GM12878 (cell line): ENCODE measurements at places on chromosomes 3 and 15. TPM values are rescaled to one million over a fixed set of nuclear protein-coding genes. Genes with fewer than 3 reads are reported as not detected.

DNA sequence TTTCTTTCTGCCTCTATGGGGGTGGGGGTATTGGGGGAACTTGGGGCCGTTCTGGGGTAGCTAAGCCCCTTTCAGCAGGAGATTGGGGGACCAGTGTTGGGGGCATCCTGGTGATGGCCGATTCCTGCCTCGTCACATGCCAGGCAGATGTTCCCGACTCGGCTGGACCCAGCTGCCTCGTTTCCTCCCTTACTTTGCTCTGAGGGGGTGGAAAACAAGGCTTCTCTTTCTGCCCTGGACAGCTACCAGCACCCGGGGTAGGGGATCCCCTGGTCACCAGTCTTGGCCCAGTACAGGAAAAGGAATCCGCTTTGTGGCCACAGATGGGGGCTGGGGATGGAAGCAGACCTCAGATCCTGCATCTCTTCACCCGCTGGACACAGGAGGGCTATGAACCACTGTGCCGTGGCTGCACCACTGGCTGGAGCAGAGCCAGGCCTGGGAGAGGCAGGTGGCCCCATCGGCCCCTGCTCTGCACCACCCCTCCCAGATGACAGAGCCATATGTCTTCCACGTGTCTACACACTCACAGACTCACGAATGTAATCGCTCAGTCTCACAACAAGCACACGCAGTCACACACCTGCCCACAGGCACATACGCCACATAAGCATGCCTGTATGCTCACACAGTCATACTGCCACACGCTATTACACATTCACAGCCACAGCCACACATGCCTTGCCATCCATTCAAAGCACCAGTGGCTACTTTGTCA lies 12.4 kb downstream of the SNX33 start:
- DNase-seq: no peak

DNA sequence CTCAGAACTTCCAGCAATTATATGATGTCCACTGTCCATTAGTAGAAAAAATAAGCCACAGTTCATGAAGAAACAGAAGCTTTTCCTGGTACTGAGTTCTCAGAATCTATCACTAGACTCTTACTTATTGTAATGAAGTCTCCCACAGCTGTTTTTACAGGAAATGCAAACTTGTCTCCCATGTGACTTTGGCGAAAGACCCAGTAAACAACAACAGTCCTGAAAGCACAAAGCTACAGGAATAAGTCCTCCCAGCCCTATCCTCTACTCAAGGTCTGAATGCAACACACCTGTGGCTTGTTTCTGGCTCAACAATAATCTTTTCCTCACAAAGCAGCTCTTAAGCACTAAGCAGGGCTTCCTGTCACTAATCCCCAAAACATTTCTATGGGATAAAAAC lies 55.9 kb downstream of the EOMES start:
- no peak for DNase-seq

Gene TBCCD1
- total RNA-seq: 11.5 and 12.3 TPM in 2 replicates

GRCh38 chr15:31472636-31473384 lies 146.2 kb downstream of the KLF13 start:
- peak; percentile 79 for DNase-seq

GRCh38 chr3:170976190-170976519 lies 50.4 kb downstream of the SLC2A2 start:
- DNase-seq: no peak

Gene TCF12
- 66.5 and 68.1 TPM in 2 replicates for total RNA-seq

DNA sequence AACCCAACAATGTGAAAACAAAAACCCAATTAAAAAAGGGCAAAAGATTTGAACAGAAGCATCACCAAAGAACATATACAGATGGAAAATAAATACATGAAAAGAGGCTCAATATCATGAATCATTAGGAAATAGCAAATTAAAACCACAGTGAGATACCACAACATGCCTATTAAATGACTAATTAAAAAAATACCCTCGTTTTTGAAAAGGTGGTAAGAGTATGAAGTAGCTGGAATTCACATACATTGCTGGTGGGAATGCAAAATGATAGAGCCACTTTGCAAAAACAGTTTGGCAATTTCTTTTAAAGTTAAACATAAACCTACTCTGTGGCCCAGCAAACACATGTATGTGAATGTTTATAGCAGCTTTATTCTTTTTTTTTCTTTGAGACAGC lies 75.8 kb downstream of the B3GNT5 start:
- DNase-seq: no peak

GRCh38 chr3:129418041-129418973 lies 10.1 kb downstream of the EFCAB12 start:
- DNase-seq: no peak

DNA sequence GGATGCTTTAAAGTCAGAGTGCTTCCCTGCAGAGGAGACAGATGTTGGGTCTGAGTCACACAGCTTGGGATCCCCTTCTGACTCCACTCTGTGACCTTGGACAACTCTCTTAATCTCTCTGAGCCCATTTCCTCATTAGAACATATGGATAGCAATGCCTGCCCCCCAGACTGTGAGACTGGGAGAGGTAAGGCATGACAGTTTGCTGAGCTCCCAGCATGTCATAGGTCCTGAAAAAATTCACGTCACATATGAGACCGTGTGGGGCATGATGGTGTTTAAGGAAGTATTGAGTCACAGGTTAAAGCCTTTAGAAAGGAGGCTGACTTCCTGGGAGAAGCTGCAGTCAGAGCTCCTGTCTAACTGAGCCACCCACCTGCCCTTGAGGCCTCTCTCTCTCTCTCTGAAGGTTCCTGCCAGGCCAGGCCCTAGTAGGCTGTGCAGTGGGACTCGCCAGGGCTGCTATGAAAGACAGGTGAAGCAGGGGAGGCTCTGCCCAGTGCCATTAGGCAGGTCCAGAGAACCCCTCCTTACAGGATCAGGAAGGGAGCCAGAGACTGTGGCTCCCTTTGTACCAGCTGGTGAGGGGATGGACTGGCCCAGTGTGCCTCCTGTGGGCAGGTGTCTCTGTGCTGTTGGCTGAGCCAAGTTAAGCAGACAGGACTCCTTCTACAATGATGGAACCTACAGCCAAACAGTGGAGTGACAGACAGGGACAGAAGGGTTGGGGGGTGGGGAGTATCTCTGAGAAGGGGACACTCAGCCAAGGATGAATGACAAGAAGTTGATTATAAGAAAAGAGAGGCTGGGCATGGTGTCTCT lies 19.5 kb upstream of the DOCK3 start:
- DNase-seq: no peak

DNA sequence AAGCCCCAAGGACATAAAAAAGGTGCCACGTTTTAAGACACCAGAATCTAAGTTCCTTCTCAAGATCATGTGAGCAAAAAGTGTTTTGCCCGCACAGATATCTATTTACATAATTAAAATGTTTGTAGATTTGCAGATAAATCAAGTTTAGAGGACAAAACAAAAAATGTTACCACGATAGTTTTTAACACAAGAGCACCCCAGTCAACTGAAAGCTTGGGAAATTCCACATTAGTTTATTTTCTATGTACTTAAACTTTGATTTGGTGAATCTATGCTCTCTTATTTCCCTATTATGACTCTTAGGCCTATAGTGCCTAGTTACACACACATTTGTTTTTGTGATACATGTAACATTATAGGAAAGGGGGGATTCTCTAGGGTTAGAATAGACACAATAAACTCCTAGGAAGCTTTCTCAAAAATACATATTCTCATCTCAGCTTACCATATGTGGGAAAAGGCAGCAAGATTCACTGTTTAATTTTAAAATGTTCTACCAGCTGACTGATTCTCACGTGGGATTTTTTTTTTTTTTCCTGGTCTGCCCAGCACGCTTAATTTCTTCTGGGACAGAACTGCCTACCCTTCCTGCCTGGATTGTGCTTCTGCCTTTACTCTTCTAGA lies 8.4 kb upstream of the LEKR1 start:
- no peak for DNase-seq
